ENCODE measurements at places on chromosomes 3 and 15. TPM values are rescaled to one million over a fixed set of nuclear protein-coding genes. Genes with fewer than 3 reads are reported as not detected.

- no peaks in the 10 kb centered on the region for H3K36me3 ChIP-seq
- no peak for DNase-seq
- peaks cover 11% of the 10 kb centered on the region for H3K27me3 ChIP-seq
- peaks cover 6% of the 10 kb centered on the region for H3K4me1 ChIP-seq
Measured at GRCh38 chr15:91311986-91312385, 211.9 kb downstream of the SV2B start.

DNA sequence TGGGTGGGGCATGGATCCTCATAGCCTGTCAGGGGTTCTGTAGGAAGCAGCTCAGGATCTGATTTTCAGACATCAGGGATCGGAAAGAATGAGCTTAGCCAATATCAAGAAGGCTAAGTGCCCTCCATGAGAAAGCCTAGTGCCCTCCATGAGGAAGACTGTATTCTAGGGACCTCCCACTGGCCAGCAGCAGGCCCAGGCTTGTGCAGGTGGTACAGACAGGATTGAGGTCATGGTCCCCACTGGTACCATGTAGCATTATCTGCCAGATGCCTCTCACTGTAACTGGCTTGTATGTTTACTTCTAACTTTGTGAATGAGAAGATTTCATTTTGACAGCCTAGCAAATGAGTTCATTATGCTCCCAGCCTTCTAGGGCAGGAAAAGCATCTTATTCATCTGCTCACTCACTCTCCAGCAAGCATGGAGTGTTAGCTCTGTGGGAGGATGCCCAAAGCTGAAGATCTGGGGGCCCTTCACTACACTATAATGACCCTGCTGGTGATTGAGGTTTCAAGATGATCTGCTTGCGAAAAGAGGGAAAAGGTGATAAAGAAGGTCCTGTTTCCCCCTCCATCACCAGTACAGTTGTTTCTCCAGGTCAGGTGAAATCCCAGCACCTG lies 7.5 kb downstream of the EPHB1 start:
- H3K4me1 ChIP-seq = peaks cover 9% of the 10 kb centered on the region
- peaks cover 17% of the 10 kb centered on the region for H3K27me3 ChIP-seq
- no peak overlapping the region for H3K4me3 ChIP-seq
- no peak for DNase-seq
- H3K36me3 ChIP-seq = no peaks in the 10 kb centered on the region

The DPPA2 gene
- 1.1 TPM for total RNA-seq

DNA sequence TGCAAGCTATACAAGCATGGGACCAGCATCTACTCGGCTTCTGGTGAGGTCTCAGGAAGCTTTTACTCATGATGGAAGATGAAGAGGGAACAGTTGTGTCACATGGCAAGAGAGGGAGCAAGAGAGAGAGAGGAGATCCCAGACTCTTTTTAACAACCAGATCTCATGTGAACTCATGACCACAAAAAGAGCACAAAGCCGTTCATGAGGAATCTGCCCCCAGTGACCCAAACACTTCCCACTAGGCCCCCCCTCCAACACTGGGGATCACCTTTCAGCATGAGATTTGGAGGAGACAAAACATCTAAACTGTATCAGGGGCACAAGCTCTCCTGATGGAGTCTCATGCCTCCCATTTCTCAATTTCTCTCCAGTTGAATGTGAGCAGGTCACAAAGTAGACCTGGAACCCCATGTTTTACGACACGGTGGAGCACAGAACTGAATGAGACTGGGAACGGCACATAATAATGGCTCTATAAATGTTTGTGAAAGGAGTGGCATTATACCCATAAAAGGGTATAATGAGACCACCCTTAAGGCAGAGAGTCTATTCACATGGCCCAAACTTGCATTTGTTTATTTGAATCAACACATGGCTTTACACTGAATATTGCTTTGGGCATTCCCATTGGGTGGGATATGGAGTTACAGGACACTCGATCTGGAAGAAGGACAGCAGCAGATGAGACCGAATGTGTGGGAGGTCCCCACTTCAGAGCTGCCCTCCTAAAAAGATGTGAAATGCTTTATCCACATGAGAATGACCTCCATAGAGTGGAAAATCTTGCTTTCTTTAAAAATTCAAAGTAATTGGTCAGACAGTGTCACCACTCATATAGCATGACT lies 38.8 kb downstream of the IL16 start:
- no peaks in the 10 kb centered on the region for H3K27me3 ChIP-seq
- H3K4me3 ChIP-seq = no peak overlapping the region
- no peaks in the 10 kb centered on the region for H3K4me1 ChIP-seq
- H3K27ac ChIP-seq = peak overlapping the region; percentile 27
- H3K36me3 ChIP-seq = no peaks in the 10 kb centered on the region

The MYL3 gene
- not detected for total RNA-seq
